ENCODE measurements at places on chromosomes 1 and 21.

GRCh38 chr1:47991673-47992072 is 5.5 kb downstream of the TRABD2B start:
- DNase-seq = no peak

- no peak for DNase-seq
Observed at GRCh38 chr1:160093624-160094290, 4.7 kb downstream of the IGSF8 start.

- no peak for DNase-seq
Observed at GRCh38 chr1:38126970-38127369, 80.4 kb upstream of the POU3F1 start.

GRCh38 chr1:38992412-38993111 is 1.5 kb downstream of the AKIRIN1 start:
- DNase-seq = no peak

DNA sequence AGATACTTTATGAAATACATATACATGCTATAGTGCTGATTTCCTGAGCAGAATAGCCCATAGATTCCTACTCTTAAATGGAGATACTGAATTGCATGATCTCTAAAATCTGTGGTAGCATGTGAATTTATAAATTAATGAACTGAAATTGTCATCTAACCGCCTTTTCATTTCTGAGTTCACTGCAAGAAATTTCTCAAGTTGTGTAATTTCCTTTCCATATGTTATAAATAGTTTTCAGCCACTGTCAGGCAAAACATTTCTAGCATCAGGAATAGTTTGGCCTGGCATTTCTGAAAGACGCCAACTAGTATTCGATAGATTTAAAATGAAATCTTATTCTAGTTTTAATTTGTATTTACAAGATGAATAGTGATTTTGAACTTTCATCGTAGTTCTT is 310.1 kb downstream of the USH2A start:
- DNase-seq = no peak

All from stimulated activated CD4-positive, alpha-beta T cell treated with anti-CD3 and anti-CD28 coated beads, Interleukin-4, amount 100 ng/mL, for 24 hours (primary cell).